Astrocyte (in vitro differentiated cells and primary cell): ENCODE measurements at places on chromosomes 11 and 22. TPM values are rescaled to one million over a fixed set of nuclear protein-coding genes. Genes with fewer than 3 reads are reported as not detected.

DNA sequence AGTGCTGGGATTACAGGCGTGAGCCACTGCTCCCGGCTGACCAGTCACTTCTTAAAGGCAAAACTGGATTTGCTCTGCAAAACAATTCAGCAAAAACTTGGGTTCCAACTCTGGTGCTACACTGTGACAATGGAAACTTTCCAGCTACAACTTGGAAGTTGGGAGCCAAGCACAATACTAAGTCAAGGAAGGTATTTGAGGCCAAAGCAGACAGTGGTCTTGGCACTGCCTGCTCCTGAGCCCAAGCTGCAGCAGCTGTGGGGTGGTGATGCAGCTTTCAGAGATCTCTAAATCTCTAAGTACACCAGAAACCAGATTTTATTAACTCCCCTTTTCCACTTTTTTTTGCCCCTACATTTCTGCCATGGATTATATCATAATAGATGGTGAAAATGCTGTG lies 17.5 kb downstream of the ADM start:
- H3K27me3 ChIP-seq, result no peaks in the 10 kb centered on the region
- peak overlapping the region; percentile 54 for H3K27ac ChIP-seq
- no peak overlapping the region for H3K4me3 ChIP-seq

Gene VPREB1
- not detected in 2 replicates for total RNA-seq

DNA sequence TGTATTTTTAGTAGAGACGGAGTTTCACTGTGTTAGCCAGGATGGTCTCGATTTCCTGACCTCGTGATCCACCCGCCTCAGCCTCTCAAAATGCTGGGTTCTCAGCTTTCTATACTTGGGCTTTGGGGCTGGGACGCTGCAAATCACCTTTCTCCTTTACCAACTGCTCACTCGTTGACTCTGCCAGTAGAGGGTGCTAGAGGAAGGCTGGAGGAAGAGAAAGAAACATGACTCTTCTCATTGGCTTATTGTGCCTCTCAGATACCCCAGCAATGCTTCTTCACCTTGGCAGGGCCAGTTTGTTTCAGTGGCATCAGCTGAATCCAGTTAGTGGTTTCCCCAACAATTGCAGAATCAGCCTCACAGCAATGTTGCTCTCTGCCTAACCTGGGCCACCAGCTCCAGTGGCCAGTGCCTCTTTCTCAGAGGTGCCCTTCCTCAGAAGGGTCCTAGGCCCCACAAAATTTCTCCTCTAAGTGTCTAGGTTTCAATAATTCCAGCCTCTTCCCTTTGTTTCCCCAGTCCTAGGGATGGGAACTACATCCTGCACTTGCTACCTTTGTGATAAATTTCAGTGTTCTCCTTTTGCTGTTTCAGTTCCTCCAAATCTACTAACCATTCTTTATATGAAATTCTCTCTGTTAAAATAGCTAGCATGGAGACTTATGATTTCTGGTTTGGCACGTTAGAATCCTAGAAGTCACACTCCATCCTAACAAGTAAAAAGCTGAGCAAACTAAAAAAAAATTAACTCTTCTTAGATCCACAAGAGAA lies 71.5 kb upstream of the VSTM5 start:
- H3K4me1 ChIP-seq, result no peaks in the 10 kb centered on the region
- H3K4me3 ChIP-seq, result no peak overlapping the region
- no peaks in the 10 kb centered on the region for H3K36me3 ChIP-seq
- no peaks in the 10 kb centered on the region for H3K27me3 ChIP-seq
- H3K27ac ChIP-seq, result no peak overlapping the region

Gene HDHD5
- 27.6 and 28.8 TPM in 2 replicates for total RNA-seq

- H3K27ac ChIP-seq, result no peak overlapping the region
- H3K4me1 ChIP-seq, result peaks cover 25% of the 10 kb centered on the region
- no peak overlapping the region for H3K4me3 ChIP-seq
- DNase-seq, result no peak
Measured at GRCh38 chr11:10388574-10388973, 66.5 kb upstream of the AMPD3 start.

GRCh38 chr11:116279511-116279910 lies 493.3 kb downstream of the BUD13 start:
- no peak for DNase-seq
- peaks cover 3% of the 10 kb centered on the region for H3K4me1 ChIP-seq
- no peak overlapping the region for H3K27ac ChIP-seq

DNA sequence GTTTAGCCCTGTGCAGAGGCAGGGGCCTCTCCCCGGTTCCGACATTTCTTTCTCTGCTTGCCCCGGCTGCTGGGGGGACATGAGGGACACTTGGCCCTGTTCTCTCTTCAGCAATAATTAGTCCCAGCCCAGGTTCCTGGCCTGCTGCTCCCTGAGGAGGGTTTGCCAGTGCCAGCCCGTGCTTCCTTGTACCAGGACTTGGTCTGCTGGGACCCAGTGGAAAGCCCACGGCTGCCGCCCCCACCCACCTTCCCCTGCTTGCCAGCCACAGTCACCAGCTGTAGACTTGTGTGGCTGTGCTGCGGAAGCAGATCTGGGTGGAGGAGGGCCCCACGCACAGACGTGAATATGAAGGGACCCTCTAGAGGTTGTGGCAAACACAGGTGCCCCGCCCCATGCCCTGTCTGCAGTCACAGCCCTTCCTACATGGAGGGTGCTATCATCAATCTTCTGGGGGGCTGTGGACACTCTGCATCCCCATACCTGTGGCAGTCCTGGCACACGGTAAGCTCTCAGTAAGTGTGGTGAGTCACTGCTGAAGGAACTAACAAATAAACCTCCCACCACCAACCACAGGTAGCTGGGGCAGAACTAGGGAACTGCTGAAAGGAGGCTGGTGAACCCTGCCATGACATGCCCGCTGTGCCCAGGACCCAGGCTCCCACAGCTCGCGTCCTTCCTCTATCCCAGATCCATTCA lies 949 bp downstream of the TP53AIP1 start:
- H3K4me1 ChIP-seq, result no peaks in the 10 kb centered on the region
- no peak overlapping the region for H3K4me3 ChIP-seq
- no peak for DNase-seq

- H3K36me3 ChIP-seq, result no peaks in the 10 kb centered on the region
- H3K4me3 ChIP-seq, result no peak overlapping the region
- H3K27me3 ChIP-seq, result peaks cover 58% of the 10 kb centered on the region
- H3K27ac ChIP-seq, result no peak overlapping the region
- H3K4me1 ChIP-seq, result no peaks in the 10 kb centered on the region
Measured at GRCh38 chr22:39925909-39926679, 25.2 kb downstream of the GRAP2 start.

- no peaks in the 10 kb centered on the region for H3K27me3 ChIP-seq
- no peak for DNase-seq
- no peak overlapping the region for H3K27ac ChIP-seq
- no peak overlapping the region for H3K4me3 ChIP-seq
- no peaks in the 10 kb centered on the region for H3K36me3 ChIP-seq
Measured at GRCh38 chr22:47369431-47370015, 607.1 kb downstream of the TBC1D22A start.

Gene SMIM35
- total RNA-seq, result not detected in 2 replicates

DNA sequence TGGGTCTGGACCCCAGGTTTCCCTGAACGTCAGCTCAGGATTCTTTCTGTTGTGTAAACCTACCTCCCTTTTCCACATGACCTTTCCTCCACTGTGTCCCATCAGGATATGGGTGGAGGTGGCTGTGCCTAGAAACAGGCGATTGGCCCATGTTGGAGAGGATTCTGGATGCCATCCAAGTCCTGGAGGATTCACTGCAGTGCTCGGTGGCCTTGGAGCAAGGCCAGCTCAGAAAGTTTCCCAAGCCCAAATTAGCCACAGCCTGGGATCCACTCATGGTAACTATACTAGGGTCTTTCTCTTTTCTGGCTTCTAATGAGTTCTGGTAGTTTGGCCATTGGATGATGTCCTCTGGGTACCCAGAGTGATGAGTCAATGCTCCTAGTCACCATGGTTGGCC lies 141.6 kb downstream of the SNX19 start:
- no peaks in the 10 kb centered on the region for H3K27me3 ChIP-seq
- no peak overlapping the region for H3K4me3 ChIP-seq
- H3K27ac ChIP-seq, result no peak overlapping the region
- H3K4me1 ChIP-seq, result peaks cover 41% of the 10 kb centered on the region

- no peaks in the 10 kb centered on the region for H3K4me1 ChIP-seq
- H3K27me3 ChIP-seq, result peaks cover 5% of the 10 kb centered on the region
- DNase-seq, result no peak
- H3K27ac ChIP-seq, result no peak overlapping the region
- H3K36me3 ChIP-seq, result no peaks in the 10 kb centered on the region
Measured at GRCh38 chr11:31939004-31939403, 127.9 kb upstream of the PAX6 start.

DNA sequence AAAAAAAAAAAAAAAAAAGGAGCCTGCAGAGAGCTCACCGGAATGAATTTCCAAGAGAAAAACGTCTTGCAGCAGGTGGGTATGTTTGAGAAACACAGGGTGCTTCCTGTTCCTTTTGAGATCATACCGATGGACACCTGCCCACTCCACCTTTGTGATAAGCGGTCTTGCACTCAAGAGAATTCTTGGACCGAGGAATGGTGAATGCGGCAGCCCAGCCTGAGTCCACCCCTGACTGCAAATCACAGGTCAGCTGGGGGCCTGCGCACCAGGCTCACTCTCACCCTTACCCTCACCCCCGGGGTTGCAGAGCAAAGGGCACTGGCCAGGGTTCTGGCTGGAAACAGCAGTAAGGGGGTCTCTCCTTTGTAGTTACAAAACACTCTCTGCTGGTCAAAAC lies 16.8 kb upstream of the TEF start:
- DNase-seq, result no peak
- no peaks in the 10 kb centered on the region for H3K36me3 ChIP-seq
- H3K27ac ChIP-seq, result no peak overlapping the region
- no peak overlapping the region for H3K4me3 ChIP-seq

DNA sequence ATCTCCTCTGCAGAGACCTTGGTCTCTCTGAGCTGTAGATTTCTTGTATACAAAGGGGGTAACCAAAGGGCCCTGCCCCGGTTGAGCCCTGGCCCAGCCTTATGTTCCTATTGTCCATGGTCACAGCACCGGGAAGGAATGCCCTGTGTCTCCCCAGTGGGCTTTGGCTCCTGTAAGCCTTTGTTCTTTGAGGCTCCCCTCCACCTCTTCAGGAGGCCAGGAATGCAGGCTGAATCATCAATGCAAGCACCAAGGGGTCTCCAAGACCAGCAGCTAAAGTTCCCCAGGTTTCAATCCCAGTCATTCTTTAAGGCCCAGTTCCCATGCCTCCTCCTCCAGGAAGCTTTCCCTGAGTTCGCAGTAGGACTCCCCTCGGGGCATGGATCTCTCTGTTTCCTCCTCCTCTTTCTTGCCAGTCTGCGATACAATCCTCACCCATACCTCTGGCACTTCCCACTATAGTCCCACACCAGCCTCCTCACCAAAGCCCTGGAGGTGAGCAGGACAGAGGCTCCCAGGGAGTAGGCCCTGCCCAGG lies 29.2 kb upstream of the KLHL35 start:
- no peaks in the 10 kb centered on the region for H3K36me3 ChIP-seq
- H3K4me1 ChIP-seq, result peaks cover 15% of the 10 kb centered on the region
- H3K27me3 ChIP-seq, result no peaks in the 10 kb centered on the region
- H3K27ac ChIP-seq, result no peak overlapping the region

DNA sequence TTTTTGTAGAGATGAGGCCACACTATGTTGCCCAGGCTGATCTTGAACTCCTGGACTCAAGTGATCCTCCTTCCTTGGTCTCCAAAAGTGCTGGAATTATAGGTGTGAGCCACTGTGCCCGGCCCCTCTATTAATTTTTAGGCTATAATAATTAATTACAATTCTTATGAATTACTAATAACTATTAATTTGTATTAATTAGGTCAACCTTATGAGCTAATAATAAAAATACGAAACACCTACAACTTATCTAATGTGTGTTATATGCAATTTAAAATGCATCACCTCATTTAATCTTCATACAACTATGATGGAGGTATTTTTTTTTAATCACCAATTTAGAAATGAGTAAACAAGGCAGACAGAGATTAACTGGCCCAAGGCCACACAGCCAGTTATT lies 26.2 kb downstream of the LRP4 start:
- no peak for DNase-seq
- H3K4me3 ChIP-seq, result no peak overlapping the region
- no peak overlapping the region for H3K27ac ChIP-seq

- peaks cover 12% of the 10 kb centered on the region for H3K4me1 ChIP-seq
- H3K4me3 ChIP-seq, result peak overlapping the region; percentile 79
- no peaks in the 10 kb centered on the region for H3K36me3 ChIP-seq
- DNase-seq, result peak; percentile 49
- peak overlapping the region; percentile 25 for H3K27ac ChIP-seq
Measured at GRCh38 chr22:19120829-19121630, 1.2 kb downstream of the DGCR2 start.

- H3K27me3 ChIP-seq, result peaks cover 72% of the 10 kb centered on the region
- no peaks in the 10 kb centered on the region for H3K36me3 ChIP-seq
- no peak for DNase-seq
- H3K4me3 ChIP-seq, result no peak overlapping the region
Measured at GRCh38 chr11:8265681-8266241, 2.1 kb upstream of the LMO1 start.

- DNase-seq, result no peak
- H3K27me3 ChIP-seq, result no peaks in the 10 kb centered on the region
- H3K4me3 ChIP-seq, result no peak overlapping the region
- no peak overlapping the region for H3K27ac ChIP-seq
- peaks cover 25% of the 10 kb centered on the region for H3K36me3 ChIP-seq
- H3K4me1 ChIP-seq, result no peaks in the 10 kb centered on the region
Measured at GRCh38 chr11:117375960-117376359, 48.3 kb downstream of the CEP164 start.

DNA sequence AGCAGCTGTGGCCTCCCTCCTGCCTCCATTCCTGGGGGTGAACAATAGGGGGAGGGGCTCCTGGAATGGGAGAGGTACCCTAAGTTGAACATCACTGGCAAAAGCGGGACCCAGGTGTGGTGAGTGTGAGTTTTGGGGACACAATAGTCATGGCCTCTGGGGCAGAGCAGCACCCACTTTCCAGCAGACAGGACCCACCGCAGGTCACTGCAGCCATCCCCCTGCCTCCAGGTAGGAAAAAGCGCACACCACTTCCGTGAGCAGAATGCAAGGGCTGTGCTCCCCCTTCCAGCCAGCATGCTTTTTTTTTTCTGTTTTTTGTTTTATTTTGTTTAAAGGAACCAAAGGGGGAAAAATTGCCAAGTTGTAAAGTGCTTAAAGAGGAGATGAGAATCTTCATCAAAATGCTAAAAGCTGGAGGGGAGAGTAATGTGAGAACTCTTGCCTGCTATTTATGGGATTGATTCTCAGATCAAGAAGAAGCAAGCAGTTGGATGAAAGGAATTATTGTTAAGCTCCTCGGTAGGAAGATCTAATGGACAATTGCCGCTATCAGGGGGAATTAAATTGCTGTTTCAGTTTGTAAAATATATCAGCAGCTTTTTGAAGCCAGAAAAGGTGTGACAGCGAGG lies 152.9 kb downstream of the FEZ1 start:
- peak overlapping the region; percentile 23 for H3K27ac ChIP-seq
- no peak for DNase-seq
- H3K4me3 ChIP-seq, result no peak overlapping the region
- H3K27me3 ChIP-seq, result no peaks in the 10 kb centered on the region
- H3K4me1 ChIP-seq, result peaks cover 40% of the 10 kb centered on the region

DNA sequence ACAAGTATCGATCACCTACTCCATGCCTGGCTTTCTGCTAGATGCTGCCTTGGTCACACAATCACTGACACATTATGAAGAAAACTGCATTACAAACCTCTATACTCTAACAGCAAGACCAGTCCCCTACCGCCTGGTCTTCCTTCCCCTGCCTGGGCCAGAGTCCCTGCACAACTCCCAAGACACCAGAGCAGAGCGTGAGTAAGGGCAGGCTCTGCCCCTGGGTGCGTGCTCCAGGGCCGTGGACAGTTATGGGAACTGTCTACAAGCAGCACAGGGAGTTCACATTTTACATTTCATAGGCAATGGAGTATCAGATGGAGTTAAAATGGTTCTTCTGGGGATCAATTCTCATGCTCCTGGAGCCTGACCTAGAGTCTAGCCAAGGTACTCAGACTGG lies 6.5 kb downstream of the FZD4 start:
- DNase-seq, result no peak
- no peaks in the 10 kb centered on the region for H3K36me3 ChIP-seq
- no peak overlapping the region for H3K27ac ChIP-seq
- no peak overlapping the region for H3K4me3 ChIP-seq
